ENCODE measurements at places on chromosomes 4 and X. TPM values are rescaled to one million over a fixed set of nuclear protein-coding genes. Genes with fewer than 3 reads are reported as not detected.

DNA sequence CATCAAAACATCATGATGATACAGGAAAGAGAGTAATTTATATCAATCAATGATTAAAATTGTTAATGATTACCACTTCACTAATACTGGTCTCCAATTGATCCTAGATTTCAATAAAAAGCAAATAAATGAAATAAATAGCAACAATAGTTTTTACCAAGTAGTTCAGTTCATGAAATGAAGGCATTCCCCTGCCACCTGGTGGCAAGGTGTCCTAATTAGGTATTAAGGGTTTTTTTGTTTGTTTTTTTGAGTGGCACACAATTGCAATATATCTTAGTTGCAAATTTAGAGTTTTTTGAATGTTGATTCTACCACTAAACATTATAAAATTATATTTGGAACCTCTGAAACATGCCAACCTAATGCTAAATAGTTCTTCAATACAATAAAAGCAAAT, 157.4 kb upstream of the PDE5A start:
- H3K36me3 ChIP-seq = no peaks in the 10 kb centered on the region
- H3K27ac ChIP-seq = no peak overlapping the region
- DNase-seq = no peak
- H3K4me1 ChIP-seq = no peaks in the 10 kb centered on the region

DNA sequence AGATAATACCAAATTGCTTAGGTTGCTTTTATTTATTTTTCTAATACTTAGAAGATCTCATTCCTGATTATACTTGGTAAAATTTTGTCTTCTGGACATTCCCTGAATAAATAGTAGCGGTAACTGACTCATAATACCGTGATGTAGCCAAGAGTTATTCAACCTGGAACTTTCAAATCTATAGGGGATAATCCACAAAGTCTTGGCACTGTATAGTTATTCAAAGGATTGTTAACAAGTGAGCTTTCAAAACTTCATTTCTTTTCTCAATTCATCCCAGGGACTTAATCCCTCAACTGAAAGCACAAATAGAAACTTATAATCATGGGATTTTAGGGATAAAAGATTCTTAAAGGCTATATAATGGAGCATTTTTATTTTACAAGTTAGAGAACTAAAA, 1383.3 kb downstream of the FAM133A start:
- DNase-seq = no peak
- no peaks in the 10 kb centered on the region for H3K27me3 ChIP-seq
- H3K4me1 ChIP-seq = no peaks in the 10 kb centered on the region

DNA sequence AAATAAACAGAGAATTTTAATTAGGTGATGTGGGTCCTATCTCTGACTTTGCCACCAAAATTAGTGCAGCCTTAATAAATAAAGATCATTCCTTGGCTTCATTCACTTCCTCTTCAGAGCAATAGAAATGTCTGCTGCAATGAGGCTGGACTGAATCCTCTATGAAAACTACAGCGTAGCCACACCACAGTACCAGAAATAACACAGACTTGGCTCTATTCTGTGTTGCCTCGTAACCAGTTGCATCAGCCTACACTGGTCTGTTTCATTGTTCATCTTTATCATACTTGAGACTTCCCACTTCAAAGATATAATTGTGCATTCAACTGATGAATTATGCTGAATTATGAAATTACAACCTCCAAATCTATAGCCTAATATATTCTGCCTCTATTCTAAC, 15.8 kb downstream of the GLRA3 start:
- no peak overlapping the region for H3K4me3 ChIP-seq
- H3K27ac ChIP-seq = no peak overlapping the region
- no peaks in the 10 kb centered on the region for H3K36me3 ChIP-seq

GRCh38 chr4:187135878-187136277, 412.2 kb upstream of the FAT1 start:
- no peaks in the 10 kb centered on the region for H3K27me3 ChIP-seq
- DNase-seq = no peak

DNA sequence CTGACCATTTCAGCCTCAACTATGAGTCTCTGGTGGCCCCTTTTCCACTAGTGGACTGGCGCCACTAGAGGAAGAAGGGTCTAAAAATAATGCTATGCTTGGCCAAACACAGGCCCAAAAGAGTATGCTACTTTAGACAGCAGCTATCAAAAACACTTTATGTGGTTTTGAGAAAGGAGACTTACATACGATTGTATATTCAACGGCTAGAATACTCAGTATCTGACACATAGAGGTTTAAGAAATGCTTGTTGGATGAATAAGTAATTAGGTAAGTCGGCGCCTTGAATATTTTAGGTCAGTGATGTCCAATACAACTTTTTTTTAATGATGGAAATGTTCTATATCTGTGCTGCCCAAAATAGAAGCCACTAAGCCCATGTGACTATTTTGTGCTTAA, 25.7 kb upstream of the TMPRSS11A start:
- no peak overlapping the region for H3K27ac ChIP-seq
- H3K36me3 ChIP-seq = no peaks in the 10 kb centered on the region
- no peak for DNase-seq
- no peak overlapping the region for H3K4me3 ChIP-seq
- H3K4me1 ChIP-seq = no peaks in the 10 kb centered on the region
- no peaks in the 10 kb centered on the region for H3K27me3 ChIP-seq

ABRAXAS1 gene
- 4.3 TPM for total RNA-seq

Measured in esophagus squamous epithelium (tissue), 5 donors.